ENCODE measurements at places on chromosomes 6 and 20.

- DNase-seq, result peak; percentile 1
These were observed 7.3 kb upstream of the DLGAP4 start for GRCh38 chr20:36298795-36299339.

DNA sequence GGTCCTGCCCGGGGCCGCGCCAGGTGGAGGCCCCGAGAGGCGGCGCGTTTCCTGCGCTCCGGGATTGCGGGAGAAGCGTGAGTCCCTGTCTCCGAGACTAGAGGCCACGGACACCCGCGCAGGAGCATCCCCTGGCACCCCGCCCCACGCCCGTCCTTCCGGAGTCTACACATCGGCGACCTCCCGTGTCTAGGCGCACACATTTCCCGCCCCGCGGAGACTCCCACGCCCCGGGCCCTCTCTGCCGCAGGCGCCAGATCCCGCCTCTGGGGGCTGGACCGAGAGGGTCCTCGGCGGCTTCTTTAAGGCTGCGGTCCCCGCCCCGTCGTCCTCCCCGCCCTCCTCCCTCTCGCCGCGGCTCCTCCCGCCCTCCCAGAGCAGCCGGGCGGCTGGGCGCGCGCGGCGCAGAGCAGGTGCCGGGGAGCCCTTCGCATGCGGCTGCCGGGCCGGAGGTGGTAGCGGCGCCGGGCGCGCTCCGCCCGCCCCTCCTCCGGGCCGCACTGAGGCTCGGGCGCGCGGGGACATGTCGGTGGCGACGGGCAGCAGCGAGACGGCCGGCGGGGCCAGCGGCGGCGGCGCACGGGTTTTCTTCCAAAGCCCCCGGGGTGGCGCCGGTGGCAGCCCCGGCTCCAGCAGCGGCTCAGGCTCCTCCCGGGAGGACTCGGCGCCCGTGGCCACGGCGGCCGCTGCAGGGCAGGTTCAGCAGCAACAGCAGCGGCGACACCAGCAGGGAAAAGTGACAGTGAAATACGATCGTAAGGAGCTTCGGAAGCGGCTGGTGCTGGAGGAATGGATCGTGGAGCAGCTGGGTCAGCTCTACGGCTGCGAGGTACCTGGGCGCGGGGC, at the start of gene PPP1R14C:
Gene PPP1R14C, plus strand, starts transcription at position 375 of the 846 bp plus-strand sequence. Its CDS starts 149 bp downstream, at position 524.
- DNase-seq, result peak; percentile 54

- no peak for DNase-seq
These were observed 2.4 kb upstream of the GPX5 start for GRCh38 chr6:28523241-28523622.

GRCh38 chr6:16339265-16339587, 100.8 kb downstream of the GMPR start:
- DNase-seq, result no peak

- DNase-seq, result no peak
These were observed 4.2 kb upstream of the ZDHHC14 start for GRCh38 chr6:157376706-157377230.

GRCh38 chr6:134574491-134574890, 256.6 kb upstream of the SGK1 start:
- no peak for DNase-seq

DNA sequence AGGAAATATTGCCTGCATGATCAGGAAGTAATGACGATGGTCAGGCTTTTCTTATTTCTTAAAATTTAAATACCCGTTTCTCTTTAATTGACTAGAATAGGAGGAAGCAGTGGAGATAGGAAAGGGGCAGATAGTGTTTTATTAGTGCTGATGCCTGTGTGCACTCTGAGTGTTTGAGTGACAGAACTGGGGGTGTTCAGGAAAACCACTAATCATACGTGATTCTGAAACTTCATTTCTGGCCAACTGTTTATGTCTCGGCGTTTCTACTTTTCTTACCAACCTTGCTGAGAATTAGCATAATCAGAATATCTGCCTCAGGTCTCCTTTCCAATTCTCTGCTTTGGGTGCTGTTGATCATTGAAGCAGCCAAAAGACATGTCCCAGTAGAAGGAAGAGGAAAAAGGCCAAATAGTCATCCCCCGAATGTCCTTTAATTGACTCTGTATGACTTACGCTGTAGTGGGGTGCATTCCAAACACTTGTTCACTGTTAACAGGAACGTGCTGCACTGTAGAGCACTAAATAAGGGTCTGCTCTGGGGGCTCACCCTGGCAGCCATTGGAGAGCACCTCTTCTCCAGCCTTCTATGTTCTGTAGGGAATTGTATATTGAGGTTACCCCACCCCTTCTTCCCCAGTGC, 152.9 kb downstream of the JARID2 start:
- DNase-seq, result peak; percentile 73

DNA sequence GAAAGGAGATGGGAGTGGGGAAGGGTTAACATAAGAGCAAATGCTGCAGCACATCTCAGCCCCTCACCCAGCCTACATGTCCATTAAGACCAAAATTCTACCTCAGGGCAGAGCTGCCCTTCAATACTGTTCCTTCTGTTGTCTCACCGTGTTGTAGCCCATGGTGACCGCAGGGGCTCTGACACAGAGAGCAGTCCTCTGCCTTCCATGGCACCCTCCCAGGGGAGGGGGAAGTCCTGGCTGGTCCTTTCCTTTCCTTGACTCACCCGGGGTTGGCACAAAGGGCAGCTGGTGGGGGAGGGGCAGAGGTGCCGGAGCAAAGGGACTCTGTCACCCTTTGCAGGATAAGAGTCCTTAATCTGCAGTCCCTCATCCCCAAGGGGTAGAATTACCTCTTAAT, 15.2 kb downstream of the NKX2-2 start:
- DNase-seq, result no peak

DNA sequence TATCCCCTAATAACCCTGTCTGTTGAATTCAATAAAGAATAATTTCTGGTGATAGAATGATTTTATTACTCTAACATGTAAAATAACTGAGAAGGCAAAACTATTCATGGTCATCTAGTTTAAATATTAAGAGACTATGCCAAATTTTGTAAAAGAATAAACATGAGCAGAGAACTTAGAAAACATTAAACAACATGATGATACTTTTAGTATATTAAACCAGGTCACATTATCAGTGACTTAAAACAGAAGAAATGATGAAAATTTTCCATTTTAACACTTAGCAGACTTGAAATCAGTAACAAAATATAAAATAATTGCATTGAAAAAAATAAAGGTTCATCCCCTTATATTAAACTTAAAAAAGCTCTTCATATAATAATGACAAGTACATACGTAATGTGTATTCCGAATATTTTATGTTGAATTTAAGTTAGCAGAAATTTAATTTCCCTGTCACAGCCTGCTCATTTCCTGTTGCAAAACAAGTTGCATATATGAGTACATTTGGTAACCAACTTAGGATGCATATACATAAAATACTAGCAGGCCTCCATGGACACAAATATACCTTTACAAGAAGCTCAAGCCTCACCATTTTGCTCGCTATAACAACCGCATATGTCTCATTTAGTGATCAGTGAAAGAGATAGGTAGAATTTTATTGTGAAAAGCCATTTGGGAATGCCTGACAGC, 40.6 kb downstream of the DTNBP1 start:
- DNase-seq, result no peak

- peak; percentile 32 for DNase-seq
These were observed 1.1 kb upstream of the SAMD5 start for GRCh38 chr6:147507162-147508041.

DNA sequence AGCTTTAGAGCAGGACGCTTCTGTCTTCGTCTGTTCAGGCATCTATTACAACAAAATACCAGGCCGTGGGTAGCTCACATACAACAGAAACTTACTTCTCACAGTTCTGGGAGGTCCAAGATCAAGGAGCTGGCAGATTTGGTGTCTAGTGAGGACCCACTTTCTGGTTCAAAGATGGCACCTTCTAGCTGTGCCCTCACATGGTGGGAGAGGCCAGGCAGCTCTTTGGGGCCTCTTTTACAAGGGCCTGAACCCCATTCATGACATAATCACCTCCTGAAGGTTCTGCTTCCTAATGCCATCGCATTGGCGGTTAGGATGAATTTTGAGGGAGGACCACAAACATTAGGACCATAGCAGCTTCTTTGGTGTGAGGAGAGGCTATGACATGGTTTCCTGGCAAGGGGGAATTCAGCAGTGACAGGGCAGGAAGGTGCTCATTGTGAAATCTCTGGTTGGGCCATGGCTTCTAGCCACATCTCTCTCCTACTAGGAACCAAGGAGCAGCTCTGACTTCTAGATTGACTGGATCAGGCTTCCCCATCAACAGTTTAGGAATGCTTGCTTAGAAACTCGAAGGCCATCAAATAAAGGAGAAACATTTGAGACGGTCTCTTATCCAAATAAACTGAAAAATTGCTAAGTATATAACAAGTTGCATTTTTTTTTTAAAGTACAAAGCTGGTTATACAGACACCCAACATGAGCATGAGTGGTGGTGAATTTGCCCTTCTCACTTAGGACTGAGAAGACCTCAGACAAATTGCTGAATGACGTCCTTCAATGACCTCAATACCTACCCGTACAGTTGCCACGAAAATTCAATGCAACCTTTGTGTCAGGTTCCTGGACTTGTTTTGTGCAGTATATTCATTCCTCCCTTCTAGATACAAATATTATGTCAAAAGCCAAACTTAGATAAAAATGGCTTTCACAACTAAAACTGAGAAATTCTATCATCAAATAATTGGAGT, 140.7 kb downstream of the ZDHHC14 start:
- DNase-seq, result no peak

DNA sequence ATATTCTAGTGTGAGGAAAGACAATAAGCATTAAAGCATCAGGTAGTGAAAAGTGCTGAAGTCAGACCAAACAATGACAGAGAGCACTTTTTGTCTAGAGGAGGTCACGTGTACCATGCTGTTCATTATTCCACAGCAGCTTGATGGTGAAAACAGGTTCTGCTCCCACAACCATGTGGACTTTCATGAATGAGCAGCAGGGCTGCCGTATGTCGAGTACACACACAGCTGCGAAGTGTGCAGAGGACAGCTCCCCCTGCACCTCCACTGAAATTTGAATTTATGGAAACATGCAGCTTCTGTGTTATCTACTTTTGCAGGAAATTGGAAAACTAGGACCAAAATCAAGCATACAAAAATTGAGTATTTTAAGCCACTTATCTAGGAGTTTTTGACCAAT, 85.3 kb downstream of the MAP7 start:
- DNase-seq, result no peak

DNA sequence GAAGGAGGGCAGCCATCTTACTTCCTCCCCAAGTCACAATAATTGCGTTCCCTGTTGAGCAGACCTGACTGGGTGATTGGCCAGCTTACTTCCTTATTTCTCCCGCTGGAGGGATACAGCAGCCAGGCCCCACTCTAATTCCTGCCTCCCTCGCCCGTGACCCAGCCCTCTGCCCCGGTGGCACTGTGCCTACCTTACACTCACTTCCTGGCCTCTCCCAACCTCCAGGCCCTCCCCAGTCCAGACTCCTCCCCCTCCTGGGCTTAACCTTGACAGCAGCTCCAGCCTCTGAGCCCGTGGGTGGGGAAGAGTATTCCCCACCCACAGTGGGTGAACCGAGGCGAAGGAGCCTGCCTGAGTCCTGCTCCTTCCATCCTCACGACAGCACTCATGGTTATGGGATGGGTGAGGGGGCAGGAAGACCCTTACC, 3.0 kb downstream of the BAK1 start:
- no peak for DNase-seq

- no peak for DNase-seq
These were observed 3.4 kb upstream of the RPS6KA2 start for GRCh38 chr6:166630462-166630861.

DNA sequence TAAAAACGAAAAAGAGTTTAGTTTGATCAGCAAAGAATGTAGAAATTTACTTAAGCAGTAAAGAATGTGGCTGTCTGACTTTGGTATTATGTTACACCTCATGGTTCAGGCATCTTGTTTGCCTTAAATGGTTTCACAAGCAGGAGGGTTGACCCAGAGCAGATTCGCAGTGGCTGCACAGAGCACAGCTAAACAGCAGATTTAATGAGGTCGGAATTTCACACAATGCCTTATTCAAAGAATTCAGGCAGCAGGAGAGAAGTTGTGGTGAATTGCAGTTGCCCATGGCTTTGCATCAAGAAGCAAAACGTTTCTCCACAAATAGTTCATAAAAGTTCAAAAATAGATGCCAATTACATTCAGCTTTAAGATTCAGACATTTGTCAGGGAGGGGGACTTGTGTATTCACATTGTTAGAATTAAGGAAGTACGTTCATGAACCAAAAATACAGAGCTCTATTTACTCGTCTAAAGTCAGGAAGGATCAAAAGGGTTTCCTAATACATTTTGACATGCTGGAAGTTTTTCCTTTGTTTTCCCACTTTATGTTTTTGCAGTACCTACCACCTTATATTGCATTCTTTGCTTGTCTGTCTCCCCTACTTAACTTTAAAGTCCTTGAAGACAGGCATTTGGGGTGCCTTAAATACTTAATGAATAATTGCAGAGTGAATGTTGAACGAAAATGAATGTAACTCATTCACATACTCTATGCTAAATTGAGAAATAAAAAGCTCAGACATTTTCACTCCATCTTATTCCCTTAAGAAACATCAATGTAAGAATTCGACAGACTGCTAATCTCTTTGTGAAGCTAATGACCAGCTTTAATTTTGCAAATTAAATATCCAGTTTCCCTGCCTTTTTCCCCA, 1163.6 kb upstream of the CITED2 start:
- no peak for DNase-seq

DNA sequence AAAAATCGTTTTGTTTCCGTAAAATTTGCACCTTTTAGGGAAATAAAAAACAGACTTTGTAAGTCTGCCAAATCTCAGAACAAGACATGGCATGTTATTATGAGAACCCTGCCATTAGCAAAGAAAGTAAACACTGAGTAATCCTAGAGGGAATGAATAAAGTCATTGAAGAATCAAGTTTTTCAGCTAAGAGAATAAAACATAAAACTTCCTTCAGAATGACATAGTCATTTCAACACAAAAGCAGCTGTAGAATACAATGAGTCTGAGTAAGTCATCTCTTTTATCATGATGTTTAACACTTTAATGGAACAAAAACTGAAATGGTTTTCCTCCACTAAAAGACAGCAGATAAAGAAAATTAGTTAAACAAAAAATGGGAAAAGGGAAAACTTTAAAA, 10.3 kb upstream of the DST start:
- no peak for DNase-seq

GRCh38 chr6:99349171-99350141, at the start of gene FAXC:
Gene FAXC (minus strand): TSS chr6:99349674. CDS start chr6:99349372, 302 bp downstream.
- DNase-seq, result peak; percentile 52

- no peak for DNase-seq
These were observed 196.8 kb upstream of the NRSN1 start for GRCh38 chr6:23929201-23929600.
